Stimulated activated naive CD8-positive, alpha-beta T cell treated with anti-CD3 and anti-CD28 coated beads, Interleukin-15, amount 100 ng/mL, for 72 hours (primary cell): ENCODE measurements at places on chromosomes 2 and 18.

GRCh38 chr18:36403896-36404820 is 106.6 kb downstream of the FHOD3 start:
- no peak for DNase-seq

- DNase-seq = no peak
Observed at GRCh38 chr18:70385474-70385873, 96.6 kb downstream of the SOCS6 start.

DNA sequence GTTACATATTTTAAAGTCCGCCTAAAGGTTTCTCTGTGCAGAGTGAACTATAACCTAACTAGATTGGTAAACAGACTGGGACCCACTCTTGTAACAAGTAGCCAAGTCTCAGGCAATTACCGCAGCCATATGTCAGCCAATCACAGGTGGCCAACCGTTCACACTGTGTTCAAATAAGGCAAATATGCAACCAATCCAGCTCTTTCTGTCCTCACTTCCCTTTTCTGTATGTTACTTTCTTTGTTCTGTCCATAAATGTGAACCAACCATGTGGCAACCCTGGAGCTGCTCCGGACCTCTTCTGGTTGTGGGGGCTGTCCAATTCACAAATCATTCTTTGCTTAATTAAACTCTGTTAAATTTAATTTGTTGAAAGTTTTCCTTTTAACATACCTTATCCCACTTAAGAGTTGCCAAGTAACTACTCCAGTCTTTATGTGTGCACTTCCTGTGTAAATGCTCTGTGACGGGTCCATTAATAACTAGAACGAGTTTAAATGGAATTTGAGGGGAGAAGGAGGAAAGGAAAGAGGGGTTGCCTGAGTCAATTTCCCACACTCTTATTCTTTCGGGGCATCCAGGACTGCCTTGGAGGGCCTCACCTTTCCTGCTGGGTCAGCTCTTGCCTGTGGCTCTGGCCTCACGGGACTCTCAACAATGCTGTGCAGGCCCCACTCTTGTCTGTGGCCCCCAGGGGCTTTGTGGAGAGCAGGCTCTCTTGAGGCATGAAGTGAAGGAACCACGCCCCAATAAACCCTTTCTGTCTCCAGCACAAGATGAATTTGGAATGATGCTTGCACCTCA is 6.6 kb upstream of the RPL37A start:
- DNase-seq = no peak

DNA sequence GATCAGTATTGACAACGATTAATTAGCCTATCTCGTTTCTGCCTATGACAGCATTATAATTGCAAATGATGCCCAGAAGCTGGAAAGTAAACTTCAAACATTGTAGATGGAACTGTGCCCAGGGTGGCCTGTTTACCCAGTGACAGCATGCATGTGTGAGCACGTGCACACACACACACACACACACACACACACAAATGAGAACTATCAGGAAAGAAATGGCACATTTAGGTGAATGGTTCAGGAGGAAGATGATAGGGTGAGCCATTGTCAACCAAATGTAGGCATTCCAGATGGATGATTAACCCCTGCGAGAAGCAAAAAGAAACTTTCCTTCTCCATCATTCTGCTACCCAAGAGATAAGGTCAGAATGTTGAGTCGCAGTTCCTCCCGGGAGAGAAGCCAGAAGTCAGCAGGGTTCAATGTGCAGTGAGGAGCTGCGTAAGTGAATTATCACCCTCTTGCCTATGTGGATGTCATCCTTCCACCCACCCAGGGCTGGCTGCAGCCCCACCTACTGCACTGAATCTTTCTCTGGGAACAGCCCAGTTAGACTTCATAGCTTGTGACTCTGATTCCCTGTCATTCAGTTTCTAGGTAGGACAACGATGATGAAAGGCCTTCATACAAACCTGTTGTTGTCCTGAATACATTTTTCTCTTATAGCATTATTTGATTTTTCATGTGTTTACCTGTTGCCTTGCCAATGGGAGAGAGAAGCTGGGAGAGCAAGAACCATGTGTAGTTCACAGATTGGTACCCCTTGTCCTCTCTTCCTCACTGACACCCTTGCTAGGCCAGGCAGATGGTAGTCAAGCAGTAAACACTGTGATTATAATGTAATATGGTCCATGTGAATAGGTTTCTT is 3.5 kb upstream of the APOB start:
- no peak for DNase-seq

DNA sequence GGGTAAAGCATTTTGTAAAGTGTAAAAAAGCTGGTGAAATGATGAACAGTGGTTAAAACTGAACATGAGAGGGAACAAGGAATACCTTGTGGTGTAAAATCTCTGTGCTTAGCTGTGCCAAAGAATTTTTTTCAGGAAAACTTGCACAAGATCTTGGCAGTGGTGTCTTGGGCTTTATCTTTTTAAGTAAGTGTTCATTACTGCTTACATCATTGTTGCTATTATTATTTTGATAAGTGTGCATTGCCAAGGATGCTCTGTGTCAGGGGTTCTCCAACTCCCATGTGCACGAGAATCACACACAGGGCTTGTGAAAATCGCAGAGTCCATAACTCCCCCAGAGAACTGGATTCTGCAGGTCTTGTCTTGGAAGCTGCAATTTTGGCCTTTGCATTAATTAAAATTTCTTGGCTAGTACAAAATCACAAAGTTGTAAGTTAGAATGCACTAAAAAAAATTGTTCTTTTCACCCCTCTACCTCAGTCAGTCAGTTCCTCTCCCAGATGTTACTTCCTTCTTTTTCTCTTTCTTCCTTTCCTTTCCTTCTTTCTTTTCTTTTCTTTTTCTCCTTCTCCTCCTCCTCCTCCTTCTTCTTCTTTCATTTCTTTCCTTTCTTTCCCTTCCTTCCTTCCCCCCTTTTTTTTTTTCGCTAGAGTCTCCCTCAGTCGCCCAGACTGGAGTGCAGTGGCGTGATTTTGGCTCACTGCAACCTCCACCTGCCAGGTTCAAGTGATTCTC is 37.8 kb downstream of the GATA6 start:
- no peak for DNase-seq

DNA sequence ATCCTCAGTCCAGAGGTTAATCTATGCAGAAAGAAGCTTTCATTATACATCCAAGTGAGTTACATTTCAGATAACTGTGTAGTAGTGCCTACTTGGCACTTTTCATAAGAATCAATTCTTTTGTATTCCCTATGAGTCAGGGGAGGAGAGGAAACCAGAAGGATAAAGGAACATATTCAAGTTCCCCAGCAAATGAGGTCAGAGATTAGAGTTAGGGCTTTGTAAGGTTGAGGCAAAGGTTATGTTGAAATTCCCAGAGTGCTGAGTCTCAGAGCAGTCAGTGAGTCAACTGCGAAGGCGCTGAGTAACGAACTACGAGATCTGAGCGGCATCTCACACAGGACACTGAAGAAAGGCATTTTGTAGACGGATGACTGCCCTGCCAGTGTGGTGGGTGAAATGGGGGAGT is 25.1 kb upstream of the ME2 start:
- no peak for DNase-seq

GRCh38 chr2:8926356-8926755 is 77.1 kb downstream of the MBOAT2 start:
- no peak for DNase-seq

- no peak for DNase-seq
Observed at GRCh38 chr2:151853070-151853758, 25.0 kb upstream of the ARL5A start.

GRCh38 chr2:6914828-6915227 is 2.4 kb upstream of the RNF144A start:
- DNase-seq = peak; percentile 36

- DNase-seq = no peak
Observed at GRCh38 chr2:187900021-187900420, 345.8 kb upstream of the TFPI start.

GRCh38 chr2:168738062-168738461 is 64.4 kb upstream of the NOSTRIN start:
- DNase-seq = no peak

DNA sequence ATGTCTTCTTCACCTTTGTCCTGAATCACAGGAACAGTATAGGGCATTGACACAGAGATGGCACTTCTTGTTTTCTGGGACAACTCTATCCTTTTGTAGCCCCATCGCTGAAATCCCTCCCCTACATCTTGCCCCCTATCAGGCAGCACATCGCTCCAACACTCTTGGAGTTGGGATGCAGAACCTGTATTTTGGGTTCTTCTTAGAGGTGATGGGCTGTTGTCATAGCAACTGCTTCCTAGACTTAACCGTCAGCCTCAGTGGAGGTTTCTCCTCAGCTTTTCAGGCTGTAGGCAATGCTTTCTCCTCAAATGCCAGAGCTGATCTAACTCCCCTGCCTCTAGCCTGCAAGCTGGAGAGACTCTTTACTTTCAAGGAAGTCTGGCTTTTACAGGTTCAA is 99.9 kb upstream of the SPRED2 start:
- no peak for DNase-seq

DNA sequence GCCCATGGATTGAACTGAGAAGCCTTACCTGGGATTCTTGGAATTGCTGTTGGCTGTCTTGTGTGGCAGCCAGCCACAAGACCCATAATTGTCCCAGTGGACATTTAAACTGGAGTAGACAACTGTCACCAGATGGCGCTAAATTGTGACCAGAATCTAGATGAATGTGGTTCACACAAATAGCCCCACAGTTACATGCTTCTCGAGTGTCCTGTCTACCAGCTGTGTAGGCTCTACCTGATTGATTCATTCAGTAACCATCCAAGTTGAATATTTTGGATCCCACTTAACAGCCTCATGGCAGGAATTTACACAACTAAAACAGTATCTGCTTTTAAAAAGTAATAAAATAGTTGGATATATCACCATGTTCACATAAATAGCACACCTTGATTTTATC is 73.2 kb downstream of the MAP4K4 start:
- DNase-seq = peak; percentile 23

GRCh38 chr2:193566886-193567285 is 1372.2 kb upstream of the TMEFF2 start:
- DNase-seq = no peak

GRCh38 chr2:120653046-120653445 is 82.6 kb upstream of the GLI2 start:
- no peak for DNase-seq

DNA sequence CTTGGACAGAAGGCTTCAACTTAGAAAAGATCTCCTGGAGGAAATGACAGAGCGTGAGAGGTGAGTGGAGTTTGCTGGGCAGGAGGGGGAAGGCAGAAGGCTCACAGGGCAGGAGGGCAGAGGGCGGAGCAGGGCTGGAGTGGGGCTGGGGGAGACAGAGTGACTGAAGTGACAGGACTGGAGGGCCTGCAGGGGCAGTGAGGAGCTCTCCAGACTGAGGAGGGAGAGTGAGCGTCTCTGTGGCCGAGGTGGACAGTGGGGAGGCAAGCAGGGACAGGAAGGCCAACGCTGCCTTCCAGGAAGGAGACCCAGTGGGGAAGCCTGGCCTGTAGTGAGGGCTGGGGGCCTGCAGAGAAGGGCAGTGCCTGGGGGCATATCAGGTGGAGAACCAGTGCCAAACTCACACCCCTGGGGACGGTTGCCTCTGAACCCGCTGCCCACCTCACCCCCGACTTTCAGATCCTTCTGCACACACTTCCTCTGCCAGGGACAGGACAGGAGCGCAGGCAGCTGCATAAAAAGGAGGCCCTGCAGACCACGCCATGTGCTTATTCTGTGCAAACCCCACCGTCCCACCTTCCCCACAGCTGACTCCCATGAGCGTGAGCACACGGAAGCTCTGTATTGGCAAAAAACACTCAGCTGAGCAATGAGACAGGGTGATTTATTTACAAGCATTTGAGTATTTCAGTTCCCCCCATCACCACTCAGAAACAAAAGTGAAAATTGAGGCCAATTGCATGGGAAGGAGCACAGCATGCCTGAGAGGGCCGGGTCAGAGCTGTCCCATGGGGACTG is 244.3 kb downstream of the FAM210A start:
- no peak for DNase-seq

DNA sequence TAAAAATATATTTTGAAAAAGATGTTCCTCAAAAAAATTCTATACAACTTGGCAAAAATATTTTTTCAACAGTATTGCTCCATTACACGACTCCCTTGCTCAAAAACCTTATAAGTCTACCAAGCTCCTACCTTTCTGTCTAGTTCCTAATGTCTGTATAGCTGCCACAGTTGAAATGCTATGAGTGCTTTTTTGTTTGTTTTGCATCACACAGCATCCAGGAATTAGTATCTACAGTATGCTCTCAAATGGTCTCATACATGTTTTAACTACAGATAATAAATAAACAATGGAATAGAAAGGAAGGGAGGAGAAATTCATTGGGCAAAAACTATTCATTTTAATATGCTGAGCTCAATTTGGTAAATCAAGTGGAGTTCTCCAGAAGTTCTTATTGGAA is 17.3 kb downstream of the ACADL start:
- DNase-seq = no peak

DNA sequence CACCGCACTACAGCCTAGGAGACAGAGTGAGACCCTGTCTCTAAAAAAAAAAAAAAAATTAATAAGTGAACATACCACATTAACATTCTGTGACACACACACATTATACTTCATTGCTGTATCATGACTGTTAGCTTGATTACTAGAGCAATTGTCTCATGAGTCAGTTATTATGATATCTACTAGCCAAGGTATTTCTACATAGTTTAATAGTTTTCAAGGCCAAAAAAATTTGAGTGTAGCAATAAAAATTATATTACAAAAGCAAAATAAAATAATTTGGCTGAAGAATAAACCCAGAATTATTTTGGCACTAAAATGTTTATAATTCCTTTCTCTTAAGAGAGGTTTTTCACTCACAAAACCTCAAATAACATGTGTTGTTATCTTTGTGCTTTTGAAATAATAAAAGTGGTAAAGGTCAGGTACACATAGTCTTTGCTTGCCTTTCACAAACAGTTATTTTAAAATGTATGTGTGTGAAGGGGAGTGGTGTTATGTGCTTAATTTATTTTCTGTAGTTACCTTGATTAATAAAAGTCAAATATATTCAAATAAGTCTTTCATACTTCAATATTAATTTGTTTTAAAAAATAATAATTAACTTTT is 136.9 kb upstream of the SPOPL start:
- DNase-seq = no peak

DNA sequence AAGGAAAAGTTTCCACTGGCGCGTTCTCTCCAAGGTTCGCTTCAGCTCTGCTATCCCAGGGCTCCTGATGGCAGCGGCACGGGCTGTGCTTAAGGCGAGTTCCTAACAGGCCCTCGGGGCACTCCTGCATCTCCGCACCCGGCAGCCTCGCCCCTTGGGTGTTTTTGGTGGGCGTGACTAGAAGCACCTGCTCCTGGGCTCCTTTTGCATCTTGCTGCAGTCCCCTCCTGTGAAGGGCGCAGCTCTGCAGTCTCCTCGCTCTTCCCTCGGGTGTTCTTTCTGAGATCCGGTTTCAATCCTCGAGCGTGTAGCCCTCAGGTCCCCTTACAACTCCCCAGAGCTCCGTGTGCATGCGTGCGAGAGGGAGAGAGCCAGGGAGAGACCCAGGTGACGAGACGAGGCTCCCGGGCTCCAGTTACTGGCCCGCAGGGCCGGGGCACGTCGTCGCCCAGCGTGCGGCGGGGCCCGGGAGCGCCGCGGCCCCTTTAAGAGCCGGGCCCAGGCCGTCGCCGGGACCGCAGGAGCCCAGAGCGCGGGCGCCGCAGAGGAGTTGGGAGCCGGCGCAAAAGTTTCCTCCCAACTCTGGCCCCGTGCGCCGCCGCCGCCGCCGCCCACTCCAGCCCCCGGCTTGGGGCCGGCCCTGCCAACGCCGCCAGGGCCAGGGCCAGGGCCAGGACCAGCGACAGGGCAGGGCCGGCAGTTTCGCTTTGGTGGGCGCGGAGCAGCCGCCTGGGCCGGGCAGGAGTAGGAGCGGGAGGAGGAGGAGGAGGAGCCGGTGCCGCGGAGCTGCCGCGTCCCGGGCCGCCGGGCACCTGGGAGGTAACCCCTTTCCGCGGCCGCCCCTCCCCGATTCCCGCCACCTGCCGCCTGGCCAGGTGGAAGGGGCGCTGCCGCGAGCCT is at the start of gene PARD3B:
PARD3B (plus strand) TSS at position 515 of the 900 bp plus-strand sequence. CDS start 525 bp downstream, outside the sequence.
- DNase-seq = peak; percentile 65
